ENCODE measurements at places on chromosomes 1 and 21. TPM values are rescaled to one million over a fixed set of nuclear protein-coding genes. Genes with fewer than 3 reads are reported as not detected.

DNA sequence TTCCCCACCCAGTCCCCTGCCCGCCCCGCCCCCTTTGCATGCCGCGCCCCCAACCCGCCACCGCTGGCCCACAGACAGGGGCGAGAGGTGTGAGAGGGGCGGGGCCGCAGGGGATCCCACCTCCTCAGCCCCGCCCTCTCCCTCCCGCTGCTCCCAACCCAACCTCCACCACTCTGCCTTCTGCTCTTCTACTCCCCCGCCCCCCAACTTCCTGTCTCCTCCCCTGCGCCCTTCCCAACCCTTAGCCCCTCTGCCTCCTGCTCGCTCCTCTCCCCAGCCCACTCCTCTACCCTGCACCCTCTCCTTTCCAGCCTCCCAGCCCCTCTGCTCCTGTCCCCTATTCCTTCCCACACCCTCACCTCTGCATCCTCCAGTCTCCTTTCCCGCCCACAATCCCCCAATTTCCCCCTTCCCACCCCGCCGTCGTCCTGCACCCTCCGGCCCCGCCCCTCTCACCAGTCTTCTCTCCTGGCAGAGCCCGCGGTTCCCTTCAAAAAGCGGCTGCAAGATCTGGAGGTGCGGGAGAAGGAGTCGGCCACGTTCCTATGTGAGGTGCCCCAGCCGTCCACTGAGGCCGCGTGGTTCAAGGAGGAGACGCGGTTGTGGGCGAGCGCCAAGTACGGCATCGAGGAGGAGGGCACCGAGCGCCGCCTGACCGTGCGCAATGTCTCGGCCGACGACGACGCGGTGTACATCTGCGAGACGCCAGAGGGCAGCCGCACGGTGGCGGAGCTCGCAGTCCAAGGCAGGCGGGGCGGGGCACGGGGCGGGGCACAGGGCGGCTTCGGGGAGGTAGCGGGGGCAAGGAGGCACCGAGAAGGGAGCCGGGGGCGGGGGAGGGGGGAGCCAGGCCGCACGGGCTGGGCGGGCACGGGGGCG is 5.4 kb downstream of the OBSCN start:
- peak; percentile 88 for DNase-seq

PCSK9 gene
- 9.5 TPM for total RNA-seq

KLHDC9 gene
- total RNA-seq: 14.1 TPM

MIXL1 gene
- 0.14 TPM for total RNA-seq

- no peak for DNase-seq
Observed at GRCh38 chr1:75539230-75540116, 71.4 kb downstream of the SLC44A5 start.
